ENCODE measurements at places on chromosomes 7 and 10.
A peak's percentile ranks its signal among the peaks of the same experiment; 100 is the strongest.

DNA sequence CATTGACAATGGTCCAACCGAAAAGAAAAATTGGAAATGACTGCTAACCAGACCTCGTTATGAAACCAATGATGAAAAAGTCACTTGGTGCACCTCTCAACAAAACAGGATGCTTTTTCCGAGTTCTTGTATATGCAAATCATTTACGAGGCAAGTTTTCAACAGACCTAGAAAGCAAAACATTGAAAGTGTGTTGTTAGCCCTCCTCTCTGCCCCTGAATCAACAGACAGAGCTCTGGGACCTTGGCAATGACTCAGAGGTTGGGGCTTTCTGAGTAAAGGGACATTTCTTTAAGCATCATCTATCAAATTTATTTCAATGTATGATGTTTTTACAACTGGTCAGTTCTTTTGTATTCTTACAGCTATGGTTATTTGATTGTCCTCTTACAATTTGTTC lies 16.3 kb upstream of the DKK1 start:
- DNase-seq: no peak

DNA sequence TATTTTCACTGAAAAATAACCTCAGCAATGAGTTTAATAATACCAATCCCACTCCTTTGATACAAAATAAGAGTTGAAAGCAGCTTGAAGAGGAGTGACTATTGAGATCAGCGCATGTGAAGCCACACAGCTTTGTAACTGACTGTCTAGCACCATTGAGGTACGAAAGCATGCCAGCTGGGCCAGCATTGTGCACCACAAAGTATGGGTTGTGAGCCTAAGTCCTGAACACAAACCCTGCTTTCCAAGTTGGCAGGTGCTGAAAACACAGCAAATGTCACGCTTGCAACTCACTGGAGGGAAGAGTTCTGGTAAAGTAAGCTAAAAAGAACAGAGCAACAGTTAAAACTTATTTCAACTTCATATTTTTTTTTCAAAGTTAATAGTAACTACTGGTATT lies 4.0 kb upstream of the FAM53B start:
- DNase-seq: no peak

DNA sequence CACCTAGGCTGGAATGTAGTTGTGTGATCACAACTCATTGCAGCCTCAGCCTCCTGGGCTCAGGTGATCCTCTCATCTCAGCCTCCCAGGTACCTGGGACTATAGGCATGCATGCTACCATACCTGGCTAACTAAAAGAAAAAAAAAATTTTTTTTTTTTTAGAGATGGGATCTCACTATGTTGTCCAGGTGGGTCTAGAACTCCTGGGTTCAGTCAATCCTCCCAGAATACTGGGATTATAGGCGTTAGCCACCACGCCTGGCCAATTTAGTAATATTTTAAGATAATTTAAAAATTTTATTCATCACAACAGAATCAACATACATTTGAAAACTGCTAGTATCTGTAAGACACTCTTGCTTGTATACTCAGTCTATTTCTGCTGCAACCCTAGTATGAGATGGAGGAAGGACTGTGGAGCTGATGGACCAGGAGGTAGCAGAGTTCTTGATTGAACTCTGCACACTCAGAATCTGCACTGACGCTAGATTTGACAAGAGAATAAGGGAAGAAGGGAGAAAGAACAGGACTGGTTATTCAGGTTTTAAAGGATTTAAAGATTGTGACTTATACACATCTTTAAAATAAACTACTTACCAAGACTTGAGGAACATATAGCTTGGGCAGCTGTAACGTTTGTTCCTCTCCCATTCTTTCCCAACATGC lies 57.6 kb downstream of the VCL start:
- no peak for DNase-seq

DNA sequence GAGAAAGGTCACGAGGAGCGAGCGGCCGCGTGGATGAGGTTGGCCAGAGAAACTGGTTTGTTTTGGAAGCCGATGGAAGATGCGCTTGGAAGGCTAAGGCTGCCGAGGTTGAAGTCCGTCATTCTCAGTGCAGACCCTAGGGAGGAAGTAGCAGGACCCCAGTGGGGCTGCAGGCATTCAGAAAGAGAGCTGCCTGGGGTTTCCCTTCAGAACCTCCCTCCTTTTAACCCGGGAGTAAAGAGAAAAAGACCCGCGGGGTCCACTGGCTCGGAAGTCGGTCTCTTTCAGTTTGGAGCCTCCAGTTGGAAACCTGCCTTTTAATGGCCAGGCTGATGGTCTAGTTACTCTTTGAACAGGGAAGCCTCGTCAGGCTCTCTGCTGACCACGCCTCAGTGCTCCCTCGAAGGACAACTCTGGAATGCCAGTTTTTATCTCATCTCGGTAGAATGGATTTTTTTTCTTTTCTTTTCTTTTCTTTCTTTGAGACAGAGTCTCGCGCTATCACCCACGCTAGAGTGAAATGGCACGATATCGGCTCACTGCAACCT lies 188.6 kb downstream of the CUX1 start:
- no peak for DNase-seq

DNA sequence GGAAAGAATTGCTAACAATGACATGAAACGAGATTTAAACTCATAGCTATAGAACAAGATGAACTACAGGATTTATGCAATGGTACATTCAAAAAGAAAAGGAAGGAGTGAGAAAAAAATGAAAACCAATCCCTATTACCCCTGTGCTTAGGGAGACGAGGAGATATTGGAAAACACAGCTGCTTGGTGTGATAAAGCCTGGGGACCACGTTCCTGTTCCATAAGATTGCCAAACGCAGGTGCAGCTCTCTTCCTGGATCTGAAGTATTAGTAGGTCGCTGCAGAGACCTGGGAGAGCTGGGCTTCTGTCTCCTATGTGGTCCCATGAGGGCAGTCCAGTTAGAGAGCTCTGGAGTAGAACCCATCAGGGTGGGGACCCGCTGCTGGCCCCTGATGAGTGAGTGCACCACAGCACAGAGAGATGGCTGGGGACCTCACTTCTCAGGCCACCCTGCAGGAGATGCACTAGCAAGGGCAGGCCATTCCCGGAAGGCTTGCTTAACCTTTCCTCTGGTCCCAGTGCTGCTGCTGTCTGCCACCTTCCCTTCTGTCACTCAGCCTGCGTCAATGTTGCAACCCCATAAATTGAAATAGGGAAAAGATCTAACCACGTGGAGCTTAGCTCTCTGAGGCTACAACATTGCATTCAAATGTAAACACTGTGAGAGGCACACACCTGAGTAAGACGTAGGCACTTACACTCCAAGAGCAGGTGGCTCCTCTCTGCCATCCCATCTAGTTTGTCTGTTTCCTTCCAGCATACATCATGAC lies 57.9 kb downstream of the MTPN start:
- no peak for DNase-seq

- DNase-seq: no peak
Observed at GRCh38 chr7:23335621-23336020, 36.5 kb downstream of the MALSU1 start.

- DNase-seq: no peak
Observed at GRCh38 chr10:75245354-75246250, 9.8 kb upstream of the COMTD1 start.

- DNase-seq: peak; percentile 81
Observed at GRCh38 chr7:106609416-106609815, 51.5 kb downstream of the CCDC71L start.

DNA sequence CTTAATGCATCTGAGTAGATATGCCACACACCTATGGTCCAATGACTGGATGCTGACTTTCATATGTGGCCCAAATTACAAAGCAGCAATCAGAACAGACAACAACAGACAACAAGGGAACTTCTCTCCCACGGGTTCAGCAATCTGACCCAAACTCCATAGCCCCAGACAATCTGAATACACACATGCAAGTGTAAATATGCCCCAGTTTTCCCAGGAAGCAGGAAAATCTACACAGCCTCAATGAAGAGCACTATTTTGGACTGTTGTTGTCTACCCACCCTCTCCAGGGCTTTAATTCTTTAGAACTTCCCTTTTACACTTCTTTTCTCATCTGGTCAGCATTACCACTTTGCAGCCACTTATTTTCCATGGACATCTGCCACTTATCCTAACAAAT lies 2.0 kb upstream of the CCNY start:
- DNase-seq: no peak

GRCh38 chr7:696812-697551 lies 29.5 kb upstream of the DNAAF5 start:
- no peak for DNase-seq

- peak; percentile 4 for DNase-seq
Observed at GRCh38 chr7:83301416-83301815, 138.7 kb upstream of the PCLO start.

- peak; percentile 23 for DNase-seq
Observed at GRCh38 chr10:19704544-19704943, 111.7 kb upstream of the PLXDC2 start.

- DNase-seq: no peak
Observed at GRCh38 chr10:59448616-59449015, 86.3 kb upstream of the FAM13C start.

- DNase-seq: peak; percentile 32
Observed at GRCh38 chr10:77500754-77501151, 136.9 kb downstream of the KCNMA1 start.

DNA sequence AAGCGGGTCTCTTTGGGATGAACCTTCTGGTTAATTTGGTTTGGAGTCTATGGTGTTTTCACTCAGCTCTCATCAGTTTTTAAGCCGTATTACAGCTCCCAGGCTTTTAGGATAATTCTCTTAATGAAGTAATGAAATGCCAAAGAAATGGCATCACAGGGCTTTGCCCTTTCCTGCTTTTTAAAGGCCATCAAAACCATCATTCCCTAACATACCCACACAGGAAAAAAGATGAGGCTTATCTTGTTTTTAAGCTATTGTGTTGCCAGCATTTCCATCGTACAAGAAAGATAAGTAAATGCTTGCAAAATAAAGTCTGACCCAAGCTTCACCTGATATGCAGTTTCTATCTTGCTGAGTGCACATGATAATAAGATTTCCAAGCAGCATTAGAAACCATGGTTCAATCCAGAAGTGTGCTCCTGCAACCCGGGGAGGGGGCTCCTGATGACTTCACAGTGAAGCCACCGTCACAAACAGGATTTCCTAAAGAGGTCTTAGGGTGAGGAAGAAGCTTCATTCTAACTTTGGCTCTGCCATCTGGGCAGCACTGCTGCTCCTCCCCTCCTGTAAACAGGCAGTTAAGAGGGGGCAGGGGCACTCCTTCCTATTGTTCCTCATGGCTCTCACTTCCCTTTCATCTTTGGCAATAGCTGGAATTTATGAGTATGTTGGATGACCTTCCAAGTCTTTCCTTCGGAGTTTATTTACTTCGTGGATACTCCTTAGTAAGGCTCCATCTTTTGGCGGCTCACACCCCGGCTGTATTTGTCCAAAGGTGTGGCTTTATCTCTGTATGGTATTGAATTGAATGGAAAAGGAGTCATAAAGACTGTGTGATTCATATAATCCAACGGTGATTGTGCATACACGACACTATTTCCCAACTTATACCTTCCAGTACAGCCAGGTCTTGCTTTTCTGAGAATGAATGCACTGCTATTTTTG lies 55.2 kb upstream of the FAM133B start:
- DNase-seq: no peak

DNA sequence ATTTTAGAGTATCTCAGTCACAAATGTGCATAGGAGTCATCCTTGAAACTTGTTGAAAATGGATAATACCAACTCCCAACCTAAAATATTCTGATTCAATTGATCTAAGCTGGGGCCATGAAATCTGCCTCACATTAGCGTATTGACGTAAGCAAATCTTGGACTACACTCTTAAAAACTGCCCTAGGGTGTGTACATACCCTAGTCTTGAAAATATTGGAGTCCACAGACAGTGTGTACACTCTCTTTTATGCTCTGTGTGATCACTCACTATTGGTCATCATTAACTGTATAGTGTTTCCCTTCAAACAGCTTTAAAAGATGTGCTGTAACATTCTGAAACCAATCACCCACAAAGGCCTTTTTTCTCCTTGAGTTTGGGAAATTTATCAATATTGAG lies 102.9 kb upstream of the FERD3L start:
- peak; percentile 5 for DNase-seq

GRCh38 chr7:116259156-116259870 lies 49.0 kb downstream of the TES start:
- peak; percentile 72 for DNase-seq

- DNase-seq: no peak
Observed at GRCh38 chr10:132359305-132360040, 27.5 kb downstream of the LRRC27 start.

GRCh38 chr10:33982995-33983394 lies 648.5 kb upstream of the NRP1 start:
- DNase-seq: no peak

DNA sequence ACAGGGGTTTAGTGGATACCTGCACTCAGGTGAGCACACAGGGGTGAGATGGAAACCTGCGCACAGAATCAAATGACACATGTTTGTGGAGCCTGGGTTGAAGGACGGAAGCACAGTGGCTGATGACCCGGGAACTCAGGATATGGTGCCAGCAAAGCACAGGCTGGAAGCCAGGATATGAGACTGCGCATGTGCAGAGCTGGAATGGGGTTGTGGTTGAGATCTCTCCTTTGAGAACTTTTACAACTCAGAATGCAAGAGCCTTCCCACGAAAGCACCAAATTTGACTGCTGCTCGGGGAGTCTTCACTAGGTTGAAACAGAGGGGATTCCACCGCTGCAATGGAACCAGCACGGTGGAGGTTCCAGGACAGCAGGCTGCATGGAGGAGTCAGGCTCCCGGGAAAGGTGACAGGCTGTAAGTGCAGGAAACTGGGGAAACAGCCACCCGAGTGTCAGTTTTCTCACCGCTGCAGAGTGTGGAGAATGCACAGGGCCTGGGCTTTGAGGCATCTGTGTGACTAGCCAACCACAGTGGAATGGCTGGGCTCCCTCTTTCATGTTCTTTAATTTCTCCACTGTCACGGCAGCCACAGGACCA lies 133.4 kb upstream of the TCERG1L start:
- no peak for DNase-seq

GRCh38 chr7:38191791-38192190 lies 13.7 kb downstream of the STARD3NL start:
- DNase-seq: no peak

DNA sequence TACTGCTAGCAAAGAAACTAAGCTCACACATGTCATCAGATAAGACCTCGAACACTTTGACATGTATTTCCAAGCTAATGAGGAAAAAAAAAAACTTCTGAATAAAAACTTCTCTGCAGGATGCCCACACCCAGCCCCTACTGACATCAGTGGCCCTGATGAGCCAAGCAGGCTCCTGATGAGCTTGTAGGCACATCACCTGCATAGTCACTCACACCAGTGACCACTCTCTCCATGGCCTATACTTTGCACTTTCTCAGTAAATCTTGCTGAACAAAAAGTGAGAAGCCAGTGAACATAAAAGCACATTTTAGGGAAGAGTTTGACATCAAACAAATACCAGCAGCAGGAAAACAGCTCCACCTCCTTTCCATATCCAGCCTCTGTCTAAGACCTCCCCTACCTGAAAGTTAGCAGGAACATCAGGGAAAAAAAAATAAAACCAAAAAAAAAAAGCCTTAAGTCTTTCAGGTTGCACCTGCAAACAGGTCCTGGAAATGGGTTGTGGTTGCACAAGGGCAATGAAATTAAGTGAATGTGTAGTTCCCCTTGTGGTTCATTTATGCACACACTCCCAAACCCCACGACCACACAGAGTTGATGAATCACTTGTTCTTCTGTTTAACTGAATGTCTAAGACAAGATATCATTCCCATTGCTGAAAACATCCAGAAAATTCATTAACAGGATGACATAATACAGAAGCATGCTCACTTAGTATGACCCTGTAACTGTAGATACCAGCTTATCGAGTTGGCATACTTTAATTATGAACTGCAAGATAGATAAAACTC lies 205.2 kb upstream of the PDE1C start:
- no peak for DNase-seq

Measured in fibroblast of skin of scalp (primary cell).